Lower leg skin (tissue), 4 donors: ENCODE measurements at places on chromosomes 5 and 9. TPM values are rescaled to one million over a fixed set of nuclear protein-coding genes. Genes with fewer than 3 reads are reported as not detected.

Gene CCDC152
- total RNA-seq, result not detected

Gene TMEFF1
- total RNA-seq, result not detected

- no peak for DNase-seq
Observed at GRCh38 chr9:70971723-70972122, 149.7 kb downstream of the TRPM3 start.

- DNase-seq, result no peak
Observed at GRCh38 chr9:113219969-113220368, 1.1 kb downstream of the FKBP15 start.

Gene BRINP1
- total RNA-seq, result 0.16 TPM

DNA sequence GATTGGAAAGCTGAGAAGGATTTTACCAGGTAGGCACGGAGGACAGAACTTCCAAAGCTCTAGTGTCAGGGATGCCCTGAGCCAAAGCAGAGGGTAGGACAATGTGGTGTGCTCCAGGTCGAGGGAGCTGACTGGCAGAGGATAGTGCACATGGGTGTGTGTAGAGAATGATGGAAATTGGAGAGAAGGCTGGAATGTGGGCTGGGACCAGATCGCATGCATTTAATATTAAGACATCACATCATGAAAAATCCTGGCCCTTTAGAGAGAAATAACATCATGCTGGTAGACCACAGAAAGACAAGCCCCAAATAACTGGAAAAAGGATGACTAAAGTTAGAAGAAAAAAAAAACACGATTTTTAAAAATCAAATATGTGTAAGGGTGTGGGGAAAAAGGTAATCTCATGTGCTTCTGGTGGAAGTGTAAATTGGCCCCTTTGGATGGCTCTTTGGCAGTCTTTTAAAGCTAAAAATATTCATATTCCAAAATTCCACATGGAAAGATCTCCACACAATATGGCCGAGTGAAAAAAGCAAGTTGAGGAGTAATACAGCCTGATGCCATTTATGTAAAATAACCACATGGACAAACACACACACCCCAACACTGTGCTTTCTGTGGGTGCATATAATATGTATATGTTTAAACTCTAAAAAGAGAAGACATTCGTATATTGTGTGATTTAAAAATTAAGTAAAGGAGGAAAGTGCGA, 67.0 kb upstream of the TGFBR1 start:
- DNase-seq, result no peak
